ENCODE measurements at places on chromosomes 13 and 19.
A peak's percentile ranks its signal among the peaks of the same experiment; 100 is the strongest.

DNA sequence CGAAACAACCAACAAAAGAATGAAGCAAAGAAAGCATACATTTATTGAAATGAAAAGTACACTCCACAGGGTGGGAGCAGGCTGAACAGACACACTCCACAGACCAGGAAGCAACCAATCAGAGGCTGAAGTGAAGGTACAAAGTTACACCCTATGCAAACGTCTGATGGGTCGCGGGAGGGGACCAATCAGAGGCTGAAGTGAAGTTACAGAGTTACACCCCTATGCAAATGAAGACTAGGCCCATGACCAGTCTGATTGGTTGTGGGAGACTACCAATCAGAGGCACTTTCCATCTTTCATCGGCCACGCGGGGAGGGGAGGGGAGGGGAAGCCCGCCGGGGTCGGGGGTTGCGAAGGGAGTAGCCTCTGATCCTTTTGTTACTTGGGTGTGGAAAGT, 12.4 kb upstream of the FBL start:
- DNase-seq, result no peak

DNA sequence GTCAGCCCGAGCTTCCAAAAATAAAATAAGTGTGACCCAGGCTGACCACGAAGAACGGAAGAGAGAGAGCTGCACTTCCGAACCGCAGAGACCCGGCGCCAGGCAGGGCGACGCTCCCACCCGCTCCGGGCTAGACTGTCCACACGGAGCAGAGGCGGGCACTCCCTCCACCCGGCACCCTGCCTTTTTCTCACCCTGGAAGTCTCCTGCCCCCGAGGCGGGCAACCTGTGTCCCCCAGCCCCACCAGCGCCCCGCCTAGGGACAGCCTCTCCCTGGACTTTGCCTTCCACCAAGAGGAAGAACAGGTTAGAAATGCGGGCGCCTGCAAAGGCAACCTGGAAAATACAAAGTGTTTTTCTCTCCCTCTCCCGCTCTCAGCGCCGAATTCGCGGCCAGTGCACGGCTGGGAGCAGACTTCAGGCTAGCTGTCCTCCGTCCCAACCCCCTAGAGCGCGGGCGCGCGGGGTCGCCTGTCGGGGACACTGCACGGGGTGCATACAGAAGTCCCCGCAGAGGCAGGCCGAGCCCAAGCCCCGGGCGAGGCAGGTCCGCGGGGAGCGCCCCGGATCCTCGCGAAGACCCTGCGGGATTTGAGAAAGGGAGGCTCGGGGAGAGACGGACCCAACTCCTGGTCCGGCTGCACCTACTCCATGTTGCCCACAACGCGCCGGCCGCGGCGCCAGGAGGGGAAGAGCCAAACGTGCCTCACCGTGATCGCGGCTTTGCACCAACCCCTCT, 845 bp downstream of the SPRY2 start:
- no peak for DNase-seq

GRCh38 chr13:60327511-60327910, 69.5 kb upstream of the TDRD3 start:
- DNase-seq, result no peak

DNA sequence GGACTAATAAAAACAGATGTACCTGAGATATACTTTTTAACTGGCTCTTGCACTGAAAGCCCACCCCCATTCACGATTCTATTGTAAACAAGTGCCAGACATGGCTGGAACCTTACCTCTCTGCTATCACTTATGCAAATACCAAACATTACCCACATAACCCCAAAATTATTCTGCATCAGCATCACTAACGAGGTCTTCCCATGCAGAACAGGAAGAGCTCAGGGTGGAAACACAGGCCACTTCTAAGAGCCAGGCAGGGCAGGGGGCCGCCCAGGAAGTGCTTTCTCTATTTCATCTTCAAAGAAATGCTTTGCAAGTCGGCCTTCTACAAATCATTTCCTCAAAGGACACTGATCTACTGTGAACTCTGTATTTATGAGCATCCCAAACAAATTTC, 7.3 kb downstream of the IRS2 start:
- no peak for DNase-seq

- DNase-seq, result no peak
Observed at GRCh38 chr13:110416131-110417025, 109.3 kb downstream of the COL4A2 start.

- no peak for DNase-seq
Observed at GRCh38 chr19:1407528-1408299, at the start of gene DAZAP1. TSS of gene DAZAP1 (plus strand) at chr19:1407586. CDS start at chr19:1407774, 188 bp downstream.

- no peak for DNase-seq
Observed at GRCh38 chr13:100089465-100090032, 656 bp downstream of the PCCA start.

GRCh38 chr13:47886314-47886713, 114.8 kb downstream of the SUCLA2 start:
- no peak for DNase-seq

- peak; percentile 17 for DNase-seq
Observed at GRCh38 chr19:17790059-17790780, 4.7 kb upstream of the B3GNT3 start.
